ENCODE measurements at places on chromosomes 12 and 14.

- no peak for DNase-seq
Measured at GRCh38 chr12:12958886-12959285, 6.9 kb upstream of the GPRC5D start.

DNA sequence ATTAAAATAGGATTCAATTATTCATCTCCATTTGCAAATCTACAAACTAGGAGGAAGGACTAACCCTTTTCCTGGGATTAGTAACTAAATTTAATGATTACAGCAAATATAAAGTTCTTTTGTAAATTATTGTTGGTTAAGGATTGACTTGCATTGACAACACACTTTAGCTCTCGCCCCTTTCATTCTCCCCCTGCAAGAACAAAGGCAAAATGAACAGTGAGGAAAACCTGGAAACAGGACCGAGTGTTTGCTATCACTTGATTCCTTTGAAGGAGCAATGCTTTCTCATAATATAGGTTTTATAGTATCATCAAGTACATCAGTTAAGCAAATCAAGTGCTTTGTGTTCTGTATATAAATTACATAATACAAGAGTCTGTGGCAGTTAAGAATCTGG is 7.4 kb upstream of the COX16 start:
- no peak for DNase-seq

- DNase-seq, result no peak
Measured at GRCh38 chr12:27422697-27423096, 23.8 kb upstream of the SMCO2 start.

- no peak for DNase-seq
Measured at GRCh38 chr12:57103856-57104255, 7.3 kb downstream of the STAT6 start.

GRCh38 chr12:27534765-27535161 is 10.8 kb downstream of the PPFIBP1 start:
- no peak for DNase-seq

GRCh38 chr12:2246358-2246757 is 193.6 kb downstream of the CACNA1C start:
- peak; percentile 35 for DNase-seq

GRCh38 chr14:24665440-24665991 is 31.5 kb upstream of the GZMB start:
- DNase-seq, result no peak

DNA sequence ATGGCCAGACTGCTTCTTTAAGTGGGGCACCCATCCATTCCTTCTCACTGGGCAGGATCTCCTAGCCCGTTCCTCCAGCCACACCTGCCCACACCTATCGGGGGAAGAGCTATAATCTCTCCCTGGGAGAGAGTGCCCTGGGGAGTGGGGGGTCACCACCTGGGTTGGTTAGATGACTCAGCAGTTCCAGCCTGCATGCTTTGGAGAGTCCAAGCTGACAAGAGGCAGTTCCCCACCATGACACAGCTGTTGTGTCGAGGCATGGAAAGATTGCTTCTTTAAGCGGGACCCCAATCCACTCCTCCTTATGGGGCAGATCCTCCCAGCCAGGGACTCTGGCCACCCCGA is 52.6 kb upstream of the PPFIA2 start:
- no peak for DNase-seq

GRCh38 chr14:93100100-93100499 is 15.6 kb downstream of the ITPK1 start:
- no peak for DNase-seq

DNA sequence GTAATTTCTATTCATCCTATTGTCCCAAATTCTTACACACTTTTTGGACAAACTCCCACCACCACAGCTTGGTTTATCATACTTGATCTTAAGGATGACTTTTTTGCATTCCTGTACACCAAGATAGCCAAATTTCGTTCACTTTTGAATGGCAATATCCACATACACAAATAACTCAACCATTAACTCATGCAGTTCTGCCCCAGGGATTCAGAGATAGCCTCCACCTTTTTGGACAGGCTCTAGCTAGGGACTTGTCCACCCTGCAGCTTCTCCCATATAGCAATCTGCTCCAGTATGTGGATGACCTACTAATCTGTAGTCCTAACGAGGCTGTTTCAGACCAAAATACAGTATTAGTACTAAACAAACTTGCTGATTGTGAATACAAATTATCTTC is 32.7 kb upstream of the OXA1L start:
- DNase-seq, result no peak

DNA sequence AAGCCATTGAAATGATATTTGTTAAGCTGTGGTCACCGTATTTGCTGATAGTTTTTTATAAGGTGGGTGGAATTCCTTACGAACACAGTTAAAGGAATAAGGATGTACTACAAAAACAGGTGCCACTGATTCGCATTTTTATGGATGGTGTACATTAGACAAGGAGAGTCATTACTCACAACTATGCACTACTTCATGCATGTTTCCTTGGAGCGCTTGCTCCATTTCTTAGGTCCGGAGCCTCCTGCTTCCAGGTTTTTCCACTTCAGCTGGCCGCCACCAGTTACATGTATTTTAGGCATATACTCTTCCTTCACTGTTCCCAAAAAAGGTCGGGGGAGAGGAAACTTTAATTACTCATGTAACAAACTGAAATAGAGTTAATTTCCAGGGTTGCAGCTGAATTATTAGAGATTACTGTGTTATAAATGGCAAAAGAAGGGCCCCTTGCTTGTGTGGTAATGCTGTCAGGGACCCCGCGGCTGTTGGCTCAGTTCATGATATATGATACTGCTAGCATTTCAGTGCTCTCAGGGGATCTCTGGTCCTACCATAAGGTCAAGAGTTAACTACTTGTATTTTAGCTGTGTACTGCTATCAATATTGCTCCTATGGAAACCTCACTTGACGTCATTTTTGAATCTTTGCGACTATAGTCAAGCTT is 454.7 kb downstream of the NPAS3 start:
- DNase-seq, result no peak

GRCh38 chr12:67508830-67509229 is 139.7 kb upstream of the DYRK2 start:
- no peak for DNase-seq

GRCh38 chr14:22656226-22656625 is 12.1 kb upstream of the OR6J1 start:
- no peak for DNase-seq

DNA sequence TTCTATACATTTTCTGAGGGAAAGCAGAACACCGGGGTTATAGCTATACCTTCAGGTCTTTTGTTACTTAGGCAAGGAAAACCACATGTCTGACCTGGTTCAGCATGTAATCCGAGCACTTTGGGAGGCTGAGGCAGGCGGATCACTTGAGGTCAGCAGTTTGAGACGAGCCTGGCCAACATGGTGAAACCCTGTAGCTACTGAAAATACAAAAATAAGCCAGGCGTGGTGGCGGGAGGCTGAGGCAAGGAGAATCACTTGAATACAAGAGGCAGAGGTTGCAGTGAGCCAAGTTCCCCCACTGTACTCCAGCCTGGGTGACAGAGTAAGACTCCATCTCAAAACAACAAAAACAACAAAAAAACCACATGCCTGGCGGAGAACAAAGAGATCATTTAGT is 177.6 kb downstream of the ACSS3 start:
- DNase-seq, result no peak

DNA sequence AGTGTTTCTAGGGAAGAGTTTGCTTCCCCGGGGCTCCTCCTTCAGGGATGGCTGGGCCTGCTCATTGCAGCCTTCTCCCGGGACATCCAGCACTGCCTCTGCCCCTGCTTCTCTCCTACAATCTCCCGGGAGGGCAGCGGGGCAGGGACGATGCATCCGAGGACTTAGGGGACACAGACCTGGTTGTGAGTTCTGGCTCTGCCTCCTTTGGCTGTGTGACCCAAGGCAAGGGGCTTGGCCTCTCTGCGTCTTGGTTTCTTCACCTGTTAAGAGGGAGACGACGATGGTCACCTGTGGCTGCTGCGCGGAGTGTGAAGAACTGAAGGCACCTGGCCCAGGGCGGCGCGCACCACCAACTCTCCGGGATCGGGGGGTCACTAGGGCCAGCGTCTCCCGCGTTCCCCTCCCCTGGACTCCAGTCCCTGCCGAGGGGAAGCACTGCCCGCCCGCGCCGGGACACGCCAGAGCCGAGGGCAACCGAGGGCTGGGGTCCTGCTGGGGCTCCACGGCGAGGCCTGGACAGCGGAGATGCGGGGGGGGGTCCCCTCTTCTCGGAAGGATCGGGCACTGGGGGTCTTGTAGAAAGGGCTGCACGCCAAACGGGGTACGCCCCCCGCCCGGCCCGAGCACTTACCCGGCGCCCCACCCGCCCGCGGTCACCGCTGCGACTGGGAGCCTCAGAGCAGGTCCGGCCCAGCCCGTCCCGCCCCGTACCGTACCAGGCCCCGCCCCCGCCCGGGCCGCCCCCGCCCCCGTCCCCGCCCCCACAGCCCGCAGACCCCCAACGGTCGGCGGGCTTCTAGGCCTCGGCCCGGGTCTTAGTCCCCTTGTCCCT is at the start of gene HVCN1:
TSS of gene HVCN1 (minus strand) at position 670 of the 835 bp plus-strand sequence. CDS start 5,870 bp downstream, outside the sequence.
- DNase-seq, result no peak

DNA sequence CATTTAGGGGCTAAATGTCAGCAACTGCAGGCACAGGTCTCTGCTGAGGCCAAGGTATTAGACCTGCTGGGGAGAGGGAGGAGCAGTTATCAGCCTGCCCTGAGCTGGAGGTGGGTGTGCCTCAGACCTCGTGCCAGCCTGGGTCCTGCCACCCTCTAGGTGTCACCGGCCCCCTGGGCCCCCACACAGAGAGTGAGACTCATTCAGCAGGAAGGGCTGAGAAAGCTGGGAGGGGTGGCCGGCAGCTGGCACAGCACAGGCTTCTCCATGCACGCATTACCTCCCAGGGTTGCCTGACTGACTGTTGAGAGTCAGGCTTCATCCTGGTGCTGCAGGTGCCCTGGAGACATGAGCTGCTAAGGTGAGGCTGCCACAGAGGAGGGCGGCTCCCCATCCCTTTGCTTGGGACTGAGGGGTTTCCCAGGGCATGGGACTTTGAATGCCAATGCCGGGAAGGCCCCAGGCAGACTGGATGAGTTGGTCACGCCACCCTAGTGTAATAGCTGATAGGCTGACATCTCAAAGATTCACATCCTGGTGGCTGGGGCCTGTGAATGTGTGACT is 75.3 kb upstream of the C14orf180 start:
- no peak for DNase-seq

GRCh38 chr14:21656980-21657379 is 3.3 kb downstream of the OR4E2 start:
- DNase-seq, result no peak

- no peak for DNase-seq
Measured at GRCh38 chr14:104399432-104400155, 180.0 kb upstream of the C14orf180 start.

- DNase-seq, result no peak
Measured at GRCh38 chr12:104570174-104570907, 113.6 kb downstream of the CHST11 start.

- DNase-seq, result peak; percentile 7
Measured at GRCh38 chr12:31578632-31579031, 12.3 kb downstream of the DENND5B start.

DNA sequence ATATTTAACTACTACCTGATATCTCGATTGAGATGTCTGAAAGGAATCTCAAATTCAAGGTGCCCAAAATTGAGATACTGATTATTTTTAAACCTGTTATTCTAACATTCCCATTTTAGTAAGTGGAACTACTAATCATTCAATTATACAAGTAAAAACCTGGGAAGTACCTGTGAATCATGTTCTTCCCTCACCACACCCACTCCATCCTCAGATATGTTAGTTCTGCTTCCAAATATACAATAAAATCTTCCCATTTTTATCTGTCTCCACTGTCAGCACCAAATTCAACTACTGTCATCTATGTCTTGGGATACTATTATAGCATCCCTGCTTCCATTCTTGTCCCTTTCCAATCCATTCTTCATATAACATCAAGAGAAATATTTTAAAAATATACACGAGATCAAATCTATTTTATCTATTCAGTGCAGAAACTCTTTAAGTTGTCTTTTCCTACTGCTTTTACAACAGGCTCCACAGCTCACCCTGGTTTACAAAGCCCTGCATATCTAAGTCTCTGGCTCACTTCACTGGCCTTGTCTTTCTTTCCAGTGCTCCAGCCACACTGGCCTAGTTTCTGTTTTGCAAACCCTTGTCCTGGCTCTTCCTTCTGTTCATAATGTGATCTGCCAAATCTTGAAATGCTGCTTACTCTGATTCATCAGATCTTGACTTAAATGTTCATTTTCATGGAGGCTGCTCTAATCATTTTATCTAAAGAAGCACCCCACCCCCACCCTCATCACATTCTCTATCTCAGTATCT is 122.3 kb downstream of the PTPRR start:
- DNase-seq, result no peak

DNA sequence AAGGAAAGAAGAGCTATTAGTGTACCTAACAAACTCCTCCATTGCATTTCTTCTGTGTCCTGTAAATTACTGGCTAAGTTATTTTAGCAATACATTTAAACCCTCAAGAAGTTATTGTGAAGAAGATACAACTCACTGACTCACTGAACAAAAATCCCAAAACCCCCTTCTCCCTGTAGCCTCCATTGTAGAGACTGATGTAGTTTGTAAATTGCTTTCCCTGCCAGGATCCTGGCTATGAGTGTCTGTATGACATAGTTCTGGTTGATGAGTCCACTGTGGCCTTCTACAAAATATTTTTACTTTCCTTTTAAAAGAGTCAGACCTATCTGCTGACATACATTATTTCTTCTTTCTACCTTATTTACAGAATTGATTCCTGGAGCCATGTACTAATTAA is 155.6 kb downstream of the SLC6A15 start:
- DNase-seq, result no peak

DNA sequence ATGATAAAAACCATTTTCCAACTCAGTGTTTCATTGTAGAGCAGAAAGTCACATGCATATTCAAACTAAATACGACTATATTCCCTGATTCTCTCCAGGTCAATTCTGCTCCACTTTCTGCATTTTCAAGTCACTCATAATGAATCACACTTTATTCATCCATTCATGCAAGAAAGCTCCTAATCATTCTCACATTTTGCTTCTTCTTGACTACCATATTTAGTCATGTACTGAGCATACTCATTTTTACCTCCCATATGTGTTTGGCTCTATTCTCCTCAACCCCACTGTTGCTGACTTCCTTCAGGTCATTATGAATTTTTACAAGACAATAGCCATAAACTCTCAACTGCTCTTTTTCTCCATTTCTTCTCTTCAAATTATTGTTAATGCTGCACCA is 43.4 kb upstream of the PIK3C2G start:
- DNase-seq, result no peak

- no peak for DNase-seq
Measured at GRCh38 chr12:108745641-108746040, 14.3 kb upstream of the CORO1C start.

DNA sequence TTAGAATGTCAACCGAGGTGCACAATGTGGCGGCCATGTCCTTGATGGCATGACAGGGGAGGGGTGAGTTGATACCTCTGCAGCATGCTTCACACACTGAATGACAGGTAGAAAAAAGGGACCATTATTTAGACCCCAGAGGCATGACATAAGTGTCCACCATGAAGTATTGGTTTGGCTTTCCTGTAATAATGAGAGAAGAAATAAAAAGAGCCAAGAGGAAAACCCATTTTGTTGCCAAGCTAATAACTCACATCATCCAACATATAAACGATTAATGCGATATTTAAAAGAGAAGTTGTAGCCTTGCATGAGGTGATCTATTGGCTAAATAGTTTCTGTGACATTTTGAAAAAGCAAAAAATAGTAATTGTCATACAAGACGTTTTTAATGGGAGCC is 343.4 kb downstream of the LRIG3 start:
- DNase-seq, result no peak

Data from kidney capillary endothelial cell (primary cell).